ENCODE measurements at places on chromosomes 11 and 22.

DNA sequence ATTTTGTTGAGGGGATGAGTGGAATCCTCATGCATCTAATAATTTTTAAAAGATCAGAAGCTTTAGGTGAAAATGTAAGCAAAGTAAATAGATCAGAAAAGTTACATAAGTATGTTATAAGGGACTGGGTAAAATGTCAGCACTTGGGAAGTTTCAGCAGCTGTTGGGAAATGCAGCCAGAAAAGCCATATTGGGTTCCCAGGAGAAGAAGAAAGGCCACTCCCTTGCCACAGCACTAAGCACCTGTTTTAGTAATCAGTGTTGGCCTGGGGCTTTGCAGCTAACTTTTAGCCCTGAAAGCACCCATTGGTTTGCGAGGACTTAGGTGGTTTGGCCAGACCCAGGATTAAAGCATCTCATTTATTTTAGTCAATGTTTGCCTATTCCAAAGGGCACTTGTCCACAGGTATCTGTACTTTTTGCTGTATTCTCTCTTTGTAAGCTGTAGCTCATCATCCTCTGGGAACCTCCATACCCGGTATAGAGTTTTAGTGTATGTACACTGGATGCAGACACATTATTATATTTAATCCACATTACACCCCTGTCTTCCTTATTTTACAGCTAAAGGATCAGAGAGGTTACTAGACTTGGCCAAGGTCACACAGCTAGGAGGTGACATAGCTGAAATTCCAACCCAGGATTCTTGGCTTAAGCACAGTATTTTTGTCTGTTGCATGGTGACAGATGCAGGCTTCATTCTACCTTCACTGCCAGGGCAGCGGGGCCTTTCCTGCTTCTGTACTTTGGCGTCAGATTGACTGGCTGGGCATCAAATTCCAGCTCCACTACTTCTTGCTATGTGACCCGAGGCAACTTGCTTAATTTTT lies 127.7 kb upstream of the SESN3 start:
- DNase-seq, result no peak

DNA sequence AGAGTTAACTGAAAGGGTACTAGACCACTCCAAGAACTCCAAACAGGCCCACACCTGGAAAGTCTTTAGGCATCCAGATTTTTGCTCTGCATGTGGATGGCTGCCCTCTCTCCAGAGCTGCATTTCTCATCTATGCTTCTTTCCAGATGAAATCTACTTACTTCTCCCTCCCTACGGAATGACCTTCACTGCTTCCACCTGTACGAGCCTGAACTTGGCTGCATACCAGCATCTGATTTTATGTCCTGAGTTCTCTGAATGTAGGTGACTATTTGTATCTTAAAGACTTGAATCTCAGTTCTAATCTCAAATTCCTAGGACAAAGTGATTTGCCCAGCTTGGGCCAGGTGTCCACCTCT lies 13.3 kb downstream of the CELF1 start:
- no peak for DNase-seq

DNA sequence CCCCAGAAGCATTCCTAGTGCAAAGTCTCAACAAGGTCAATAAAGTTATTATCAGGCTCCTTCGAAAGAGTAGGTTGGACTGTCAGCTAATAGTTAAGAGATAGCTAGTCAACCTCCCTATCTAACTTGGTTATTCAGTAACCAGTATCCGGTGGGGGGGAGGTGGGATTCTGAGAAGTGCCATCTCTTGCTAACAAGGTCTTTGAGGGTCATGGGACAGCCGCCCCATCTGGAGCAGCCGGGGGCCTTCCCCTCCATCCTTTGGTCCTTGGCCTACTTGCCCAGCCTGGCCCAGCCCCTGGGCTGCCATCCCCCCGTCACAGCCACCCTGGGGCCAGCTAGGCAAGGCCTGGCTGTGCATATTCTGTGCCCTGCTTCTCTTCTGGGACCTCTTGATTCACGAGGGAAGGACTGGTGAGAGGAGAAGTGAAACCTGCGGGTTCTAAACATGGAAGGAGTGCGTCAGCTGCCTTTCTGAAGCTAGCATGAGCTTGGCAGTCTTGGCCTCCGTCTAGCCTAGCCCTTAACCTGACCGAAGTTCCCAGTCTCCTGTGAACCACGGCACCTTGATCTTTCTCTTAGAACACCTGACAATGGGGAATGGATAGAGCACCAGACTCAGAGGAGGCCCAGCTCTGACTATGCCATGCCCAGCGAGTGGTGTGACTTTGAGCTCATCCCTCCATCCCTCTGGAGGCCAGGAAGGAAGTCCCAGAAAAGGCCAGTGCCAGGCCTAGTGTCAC lies 9.3 kb downstream of the SLC37A2 start:
- no peak for DNase-seq

GRCh38 chr11:26227883-26228502 lies 103.9 kb upstream of the ANO3 start:
- no peak for DNase-seq

GRCh38 chr11:94519478-94520084 lies 7.3 kb downstream of the C11orf97 start:
- DNase-seq, result no peak

GRCh38 chr11:117570701-117571100 lies 226.3 kb downstream of the DSCAML1 start:
- DNase-seq, result no peak

- DNase-seq, result no peak
These were observed 342.8 kb upstream of the MTNR1B start for GRCh38 chr11:92626624-92627023.

DNA sequence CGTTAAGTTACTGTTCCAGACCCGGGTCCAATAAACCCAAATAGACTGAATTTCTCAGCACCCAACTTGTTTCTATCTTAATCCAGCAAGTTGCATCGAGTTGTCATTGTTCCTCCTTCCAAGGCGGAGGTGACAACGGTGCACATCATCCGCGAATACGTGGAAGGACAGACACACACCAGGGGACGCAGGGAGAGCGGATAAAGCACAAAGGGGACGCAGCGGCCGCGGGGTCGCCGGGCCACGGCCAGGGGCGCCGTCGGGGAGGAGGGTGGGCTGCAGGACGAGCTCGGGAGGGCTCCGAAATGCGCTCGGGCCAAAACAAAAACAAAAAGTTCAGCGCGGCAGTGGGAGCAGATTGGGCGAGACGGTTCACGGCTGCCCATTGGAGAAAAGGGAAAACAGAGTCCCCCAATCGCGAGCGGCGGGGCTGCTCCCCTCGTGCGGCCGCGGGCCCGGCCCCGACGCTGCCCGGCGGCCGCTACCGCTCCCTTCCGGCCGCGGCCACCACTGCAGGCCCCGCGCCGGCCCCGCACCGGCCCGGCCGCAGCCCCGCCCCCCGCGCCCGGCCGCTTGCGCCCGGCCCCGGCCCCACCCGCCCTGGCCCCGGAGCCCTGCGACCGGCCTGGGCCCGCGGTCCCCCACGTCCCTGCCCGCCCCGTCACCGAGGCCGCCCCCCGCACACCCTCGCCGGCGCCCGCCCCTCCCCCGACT lies 518 bp downstream of the KMT5B start:
- peak; percentile 53 for DNase-seq

GRCh38 chr11:81494431-81494830 lies 1239.2 kb downstream of the FAM181B start:
- no peak for DNase-seq

GRCh38 chr11:44125598-44125997 lies 30.1 kb downstream of the EXT2 start:
- DNase-seq, result no peak

DNA sequence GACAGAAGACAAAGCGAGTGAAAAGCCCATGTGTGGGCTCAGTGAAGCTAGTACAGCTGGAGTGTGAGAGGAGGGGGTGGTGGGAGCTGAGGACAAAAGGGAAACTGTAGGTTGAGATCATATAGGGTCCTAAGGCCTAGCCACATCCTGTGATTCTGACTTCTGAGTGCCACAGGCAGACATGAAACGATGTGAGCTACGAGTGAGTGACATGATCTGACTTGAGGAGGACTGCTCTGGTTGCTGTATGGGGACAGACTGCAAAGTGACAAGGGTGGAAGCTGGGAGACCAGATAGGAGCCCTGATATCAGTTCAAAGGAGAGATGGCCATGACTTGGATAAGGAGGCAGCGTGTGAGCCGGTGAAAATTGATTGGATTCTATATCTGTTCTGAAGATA lies 85.4 kb downstream of the MICAL2 start:
- no peak for DNase-seq

DNA sequence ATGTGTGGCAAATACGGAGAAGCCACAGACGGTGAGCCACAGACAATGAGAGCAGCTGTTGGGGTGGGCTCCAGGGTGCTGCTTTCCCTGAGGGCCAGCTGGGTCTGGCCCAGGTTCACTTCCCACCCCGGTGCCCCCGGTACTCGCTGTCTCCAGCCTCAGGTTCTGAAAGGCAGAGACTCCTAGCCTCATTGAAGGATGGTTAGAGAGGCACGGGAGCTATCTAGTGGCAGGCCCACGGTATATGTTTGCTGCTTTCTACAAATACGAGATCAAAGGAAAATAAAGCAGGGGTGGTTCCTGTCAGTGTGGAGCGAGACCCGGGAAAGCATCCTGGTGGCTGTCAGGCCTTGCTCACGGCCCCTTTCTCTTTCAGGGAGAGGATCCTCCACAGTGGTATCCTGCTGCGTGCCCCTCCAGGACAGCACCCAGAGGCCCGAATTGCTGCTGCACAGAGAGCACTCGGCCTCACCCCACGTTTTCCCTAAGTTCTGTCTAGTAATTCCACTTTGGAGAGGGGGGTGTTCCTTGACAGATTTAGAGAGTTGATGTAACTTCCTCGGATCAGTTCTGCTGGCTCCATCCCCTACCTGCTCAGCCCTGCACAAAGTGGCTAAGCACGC lies 3.0 kb downstream of the TMEM80 start:
- DNase-seq, result no peak

- no peak for DNase-seq
These were observed 10.2 kb upstream of the CD82 start for GRCh38 chr11:44555031-44555800.

GRCh38 chr11:13030857-13031256 lies 21.7 kb downstream of the RASSF10 start:
- no peak for DNase-seq

GRCh38 chr22:24333301-24333700 lies 62.7 kb downstream of the SPECC1L start:
- DNase-seq, result no peak

DNA sequence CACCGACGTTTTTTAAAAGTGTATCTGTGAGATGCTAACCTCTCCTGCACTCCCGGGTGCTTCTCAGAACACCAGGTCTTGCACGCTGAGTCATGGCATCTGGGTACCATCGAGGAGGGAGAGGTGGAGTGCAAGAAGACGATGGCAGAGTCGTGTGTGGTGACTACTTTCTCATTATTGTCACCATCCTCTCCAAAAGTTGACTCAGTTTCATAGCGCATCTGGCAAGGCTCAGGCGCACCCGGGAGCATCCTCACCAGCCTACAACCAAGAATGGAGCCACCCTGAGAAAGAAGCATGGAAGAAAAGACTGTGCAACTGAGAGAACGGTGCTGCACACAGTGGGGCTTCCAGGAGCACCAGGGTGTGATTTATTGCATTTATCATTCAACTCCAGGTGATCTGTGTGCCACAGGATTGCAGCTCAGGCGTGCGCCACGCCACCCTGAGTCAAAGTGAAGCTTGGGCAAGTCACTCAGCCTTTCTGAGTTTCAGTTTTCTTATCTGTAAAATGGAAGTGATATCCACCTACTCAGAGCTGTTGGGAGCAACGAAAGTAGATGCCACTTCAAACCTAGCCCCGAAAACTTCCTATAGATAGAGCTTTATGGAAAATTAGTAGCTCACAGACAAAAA lies 65.4 kb downstream of the LINC01488 start:
- peak; percentile 45 for DNase-seq

GRCh38 chr11:3375552-3375951 lies 3.4 kb downstream of the ZNF195 start:
- DNase-seq, result no peak

- no peak for DNase-seq
These were observed 86.5 kb upstream of the B3GAT1 start for GRCh38 chr11:134498326-134499139.

DNA sequence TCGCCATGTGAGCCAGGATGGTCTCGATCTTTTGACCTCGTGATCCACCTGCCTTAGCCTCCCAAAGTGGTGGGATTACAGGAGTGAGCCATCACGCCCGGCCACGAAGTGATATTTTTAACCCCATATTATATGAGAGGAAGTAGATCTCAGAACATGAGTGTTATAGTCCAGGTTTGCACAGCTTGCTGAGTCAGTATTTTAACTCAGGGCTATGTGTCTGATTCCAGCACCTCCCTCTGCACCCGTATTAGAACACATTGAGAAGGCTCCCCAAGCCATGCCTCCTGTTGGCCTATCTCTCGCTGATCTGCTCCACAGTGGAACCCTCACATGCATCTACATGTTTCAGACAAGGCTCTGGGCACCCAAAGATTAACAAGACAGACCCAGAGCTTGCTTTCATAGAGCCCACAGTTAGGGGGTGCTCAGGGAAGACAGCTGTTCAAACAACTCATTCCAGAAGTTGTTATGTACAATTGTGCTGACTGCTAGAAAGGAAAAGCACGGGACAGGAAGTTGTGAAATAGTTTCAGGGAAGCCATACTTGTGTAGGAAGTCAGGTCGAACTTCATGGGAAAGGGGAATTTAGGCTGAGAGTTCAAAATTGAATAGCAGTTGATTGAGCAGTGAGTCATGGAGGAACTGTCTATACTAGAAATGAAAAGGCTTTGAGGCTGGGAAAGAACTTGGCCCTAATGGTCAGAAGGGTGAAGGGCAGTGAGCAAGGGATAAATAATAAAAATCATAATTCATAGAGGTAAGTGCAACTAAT lies 49.3 kb upstream of the CLPB start:
- DNase-seq, result no peak

DNA sequence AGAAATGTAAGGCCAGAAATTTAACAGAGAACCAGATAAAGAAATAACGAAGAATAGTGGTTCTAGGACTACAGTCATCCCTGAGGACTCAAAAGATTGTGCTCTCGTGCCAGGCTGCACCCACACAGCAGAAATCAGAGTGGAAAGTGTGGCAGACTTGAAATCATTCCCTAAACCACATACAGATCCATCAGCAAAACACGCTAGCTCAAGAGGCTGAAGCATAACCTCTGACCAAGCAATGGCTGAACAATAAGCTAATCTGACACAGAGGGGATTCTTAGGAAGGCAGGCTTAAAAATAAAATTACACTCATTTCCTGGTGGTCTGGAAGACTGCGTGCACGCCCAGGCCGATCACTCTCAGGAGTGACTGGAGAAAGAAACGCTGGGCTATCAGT lies 19.0 kb downstream of the NCF4 start:
- DNase-seq, result no peak

DNA sequence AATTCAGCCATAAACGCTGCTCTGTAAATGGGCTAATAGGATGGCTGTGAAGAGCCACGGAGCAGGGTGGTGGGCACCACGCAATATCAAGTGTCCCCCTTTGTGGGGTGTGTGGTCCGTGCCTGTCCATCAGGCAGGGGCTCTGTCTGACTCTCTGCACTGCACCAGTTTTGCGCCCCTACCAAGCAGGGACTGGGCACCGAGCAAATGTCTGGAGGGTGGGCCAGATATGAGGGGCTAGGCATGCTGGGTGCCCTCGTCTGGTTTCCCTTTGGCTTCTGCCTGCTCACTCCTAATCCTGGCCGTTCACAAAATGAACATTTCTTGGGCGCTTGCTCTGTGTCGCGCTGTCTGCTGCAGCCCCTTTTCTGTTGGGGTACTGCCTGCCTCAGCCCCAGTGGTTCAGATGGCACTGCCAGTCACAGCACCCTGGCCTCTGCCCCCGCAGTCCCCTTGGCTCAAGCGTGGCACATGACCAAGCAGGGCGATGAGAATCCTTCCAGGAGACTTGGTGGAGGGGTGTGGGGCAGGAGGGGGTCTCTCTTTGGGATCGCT lies 37.1 kb upstream of the CELSR1 start:
- no peak for DNase-seq

GRCh38 chr11:118201966-118202365 lies 22.8 kb downstream of the JAML start:
- no peak for DNase-seq

GRCh38 chr22:27283714-27284113 lies 517.8 kb downstream of the MN1 start:
- DNase-seq, result no peak

Measured in stimulated activated CD4-positive, alpha-beta T cell treated with anti-CD3 and anti-CD28 coated beads, Interleukin-2, amount 100 ng/mL, for 48 hours (primary cell).